ENCODE measurements at places on chromosomes 4 and X. TPM values are rescaled to one million over a fixed set of nuclear protein-coding genes. Genes with fewer than 3 reads are reported as not detected.

ARHGEF38 gene
- not detected for total RNA-seq

RPS6KA3 gene
- 79.9 TPM for total RNA-seq

TMSB15C gene
- 4.6 TPM for total RNA-seq

CCKAR gene
- total RNA-seq, result not detected

RHOH gene
- 136 TPM for total RNA-seq

CT45A1 gene
- not detected for total RNA-seq

PNMA5 gene
- total RNA-seq, result 0.15 TPM

CLGN gene
- total RNA-seq, result 0.15 TPM

RBMXL3 gene
- not detected for total RNA-seq

RPS6KA6 gene
- total RNA-seq, result not detected

VEGFC gene
- not detected for total RNA-seq

P2RY4 gene
- 0.23 TPM for total RNA-seq

ARSH gene
- not detected for total RNA-seq

OPHN1 gene
- 0.15 TPM for total RNA-seq

P2RY10 gene
- 69.3 TPM for total RNA-seq

HAUS3 gene
- total RNA-seq, result 29.8 TPM

GRK4 gene
- 3.0 TPM for total RNA-seq
